ENCODE measurements at places on chromosomes 12 and 14.

DNA sequence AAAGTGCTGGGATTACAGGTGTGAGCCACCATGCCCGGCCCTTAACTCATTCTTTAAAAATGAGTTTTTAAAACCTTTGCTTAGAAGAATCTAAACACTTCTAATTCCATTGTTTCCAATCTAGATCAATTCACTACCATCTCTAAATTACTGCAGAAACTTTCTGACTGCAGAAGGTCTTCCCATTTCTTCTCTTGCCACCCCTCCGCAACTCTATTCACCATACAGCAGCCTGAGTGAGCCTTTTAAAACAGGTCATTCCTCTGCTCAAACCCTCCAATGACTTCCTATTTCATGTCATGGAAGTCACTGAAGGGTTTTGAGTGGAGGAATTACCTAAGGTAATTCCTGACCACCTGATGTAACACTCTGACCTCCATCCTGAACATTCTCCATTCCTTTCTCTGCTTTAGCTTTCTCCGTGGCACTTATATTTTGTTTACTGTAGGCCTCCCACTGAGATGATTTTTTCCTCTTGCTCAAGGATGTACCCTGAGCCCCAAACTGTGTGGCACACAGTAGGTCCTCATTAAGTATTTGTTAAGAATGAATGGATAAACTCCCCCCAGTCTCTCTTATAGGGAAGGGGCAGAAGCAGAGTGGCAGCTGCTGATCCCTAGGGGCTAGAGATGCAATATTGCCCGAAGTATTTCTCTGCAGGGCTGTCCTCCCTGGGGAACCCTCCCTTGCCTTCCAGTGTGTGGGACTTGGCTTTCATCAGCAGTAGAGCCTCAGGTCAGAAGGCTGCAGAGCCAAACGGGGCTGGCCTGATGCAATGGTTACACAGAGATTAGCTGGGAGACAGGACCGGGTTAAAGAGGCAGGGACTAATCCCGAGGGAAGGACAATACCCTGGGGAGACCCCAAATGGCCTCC lies 1.2 kb downstream of the DDIT3 start:
- DNase-seq: no peak

DNA sequence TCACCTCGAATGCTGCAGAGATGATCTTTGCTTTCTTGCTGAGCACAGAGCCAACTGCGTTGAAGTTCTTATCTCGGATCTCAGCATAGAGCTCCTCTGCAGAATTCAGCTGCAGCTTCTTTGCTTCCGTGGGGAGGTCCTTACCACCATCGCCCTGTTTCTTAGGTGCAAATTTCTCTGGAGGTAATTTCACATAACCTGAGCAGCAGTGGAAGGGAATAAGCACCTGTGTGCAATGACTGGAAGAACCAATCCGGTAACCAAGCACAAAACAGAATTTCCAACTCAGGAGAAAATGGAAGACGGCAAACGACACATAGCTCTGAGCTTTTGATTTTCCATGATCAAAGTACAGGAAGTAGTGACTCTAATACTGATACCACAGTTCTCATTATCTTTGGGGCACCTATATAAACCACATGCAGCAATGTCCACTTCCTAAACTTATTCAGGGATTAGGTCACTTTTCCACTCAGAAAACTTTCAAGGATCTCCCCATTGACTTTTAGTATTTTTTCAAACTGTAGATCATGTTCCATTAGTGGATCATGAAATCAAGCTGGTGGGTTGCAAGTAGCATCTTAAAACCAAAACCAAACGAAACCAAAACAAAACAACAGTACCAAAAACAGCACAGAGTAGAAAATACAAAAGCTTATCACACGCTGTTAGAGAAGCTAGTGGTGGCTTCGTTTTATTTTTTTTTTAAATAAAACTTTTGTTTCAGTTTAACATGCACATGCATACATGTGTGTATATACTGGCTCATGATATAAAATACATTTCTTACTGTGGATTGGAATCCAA lies 18.9 kb upstream of the DIABLO start:
- no peak for DNase-seq

GRCh38 chr14:64703395-64704142 lies 655 bp upstream of the PLEKHG3 start:
- DNase-seq: no peak

DNA sequence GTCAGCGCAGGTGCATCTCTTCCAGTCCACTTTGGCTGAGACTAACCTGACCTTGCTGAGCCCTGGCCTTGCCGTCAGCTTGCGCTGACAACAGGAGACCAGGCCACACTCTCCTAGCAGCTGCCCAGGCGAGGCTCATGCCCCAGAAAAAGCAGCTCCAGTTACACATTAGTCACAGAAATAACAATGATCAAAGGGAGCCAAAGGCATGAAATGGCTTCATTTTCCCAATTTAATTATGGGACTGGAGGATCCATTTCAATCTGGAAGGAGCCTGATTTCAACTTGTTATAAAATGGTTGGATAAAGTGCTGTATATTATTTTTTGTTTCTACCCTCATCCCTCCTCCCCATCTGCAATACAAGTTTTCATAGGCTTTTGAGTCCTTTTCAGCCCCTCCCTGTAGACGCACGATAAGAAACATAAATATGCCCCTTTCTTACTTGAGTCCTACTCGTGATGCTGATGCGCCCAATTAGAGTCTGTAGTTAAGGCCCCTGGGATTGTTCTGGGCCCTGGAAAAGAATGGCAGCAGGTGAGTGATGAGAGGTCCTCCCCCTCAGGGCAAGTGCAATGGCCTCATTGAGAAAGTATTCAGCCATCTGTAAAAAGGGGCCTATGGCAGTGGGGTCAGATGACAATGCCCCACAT lies 376.0 kb downstream of the C12orf75 start:
- no peak for DNase-seq

DNA sequence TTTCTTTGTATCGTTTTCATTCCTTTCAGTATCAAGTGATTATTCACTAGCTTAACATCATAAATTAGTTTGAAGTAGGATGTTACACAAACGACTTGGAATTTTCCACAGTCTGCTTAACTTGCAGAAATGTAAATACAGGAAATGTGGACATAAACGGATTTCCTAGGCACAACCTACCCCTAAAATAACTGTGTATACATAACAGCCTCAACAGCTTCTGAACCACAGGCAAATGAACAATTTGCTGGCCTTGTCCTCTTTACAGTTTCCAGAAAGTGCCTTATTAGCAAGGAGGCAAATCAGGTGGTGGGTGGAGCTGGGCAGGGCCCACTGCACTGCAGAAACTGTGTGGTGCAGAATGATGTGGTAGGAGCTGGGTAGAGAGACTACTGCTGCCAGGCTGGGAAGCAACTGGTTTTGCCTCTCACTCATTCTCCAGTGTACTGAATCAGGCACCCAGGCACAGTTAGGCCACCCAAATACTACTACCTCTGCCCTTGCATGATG lies 14.1 kb downstream of the DRAM1 start:
- DNase-seq: no peak
